ENCODE measurements at places on chromosomes 12 and 14. TPM values are rescaled to one million over a fixed set of nuclear protein-coding genes. Genes with fewer than 3 reads are reported as not detected.

The CCDC196 gene
- total RNA-seq = 0.14 TPM

The LRP1-AS gene
- total RNA-seq = not detected

DNA sequence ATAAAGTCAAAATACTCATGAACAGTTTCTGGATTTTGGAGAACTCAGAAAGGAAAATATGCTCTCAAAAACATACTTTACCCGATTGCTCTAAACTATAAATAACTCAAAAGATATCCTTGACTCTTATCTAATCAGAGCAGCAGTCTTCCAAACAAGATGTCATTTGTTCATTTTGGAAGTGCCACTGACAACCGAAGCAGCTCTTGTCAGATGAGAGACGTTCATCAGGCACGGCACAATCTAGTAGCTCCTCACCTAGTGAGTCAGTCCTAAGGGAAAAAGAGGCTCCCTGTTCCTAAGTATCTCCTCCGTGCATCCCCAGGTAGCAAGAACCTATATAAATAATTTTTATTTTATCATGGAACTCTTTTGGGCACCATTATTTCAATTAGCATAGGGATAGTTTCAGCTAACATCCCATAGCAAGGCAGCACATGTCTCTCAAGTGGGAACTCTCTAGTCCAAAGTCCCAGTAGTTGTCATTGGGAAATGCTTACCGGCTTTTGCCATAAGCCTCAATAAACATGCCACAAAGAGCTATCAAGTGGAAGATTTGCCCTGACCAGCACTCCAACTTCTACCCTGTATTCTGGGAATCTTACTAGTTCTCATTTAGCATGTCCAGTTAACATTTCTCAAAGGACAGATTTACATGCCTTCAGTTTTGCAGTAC lies 14.1 kb upstream of the TMEM263 start:
- no peaks in the 10 kb centered on the region for H3K4me1 ChIP-seq
- no peak overlapping the region for H3K4me3 ChIP-seq
- no peaks in the 10 kb centered on the region for H3K36me3 ChIP-seq
- no peak for DNase-seq
- H3K27ac ChIP-seq = no peak overlapping the region

DNA sequence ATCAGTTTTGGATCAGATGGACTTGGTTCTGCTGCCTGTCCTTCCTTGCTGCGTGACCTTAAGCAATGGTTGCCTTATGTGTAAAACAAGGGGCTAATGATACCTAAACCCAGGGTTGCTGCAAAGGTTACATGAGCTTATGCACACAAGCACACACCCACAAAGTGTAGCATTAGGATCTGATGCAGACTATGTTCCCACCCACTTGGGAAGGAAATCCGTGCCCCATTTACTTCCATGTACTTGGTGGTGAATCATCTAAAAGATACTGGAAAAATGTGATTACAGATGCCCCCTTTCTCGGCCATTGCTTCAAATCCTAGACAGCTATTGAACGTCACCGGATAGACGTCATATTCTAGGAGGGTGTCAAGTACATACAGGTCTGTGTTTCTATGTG lies 87.1 kb downstream of the PRKCH start:
- DNase-seq = no peak
- H3K4me1 ChIP-seq = peaks cover 10% of the 10 kb centered on the region
- no peak overlapping the region for H3K4me3 ChIP-seq
- H3K36me3 ChIP-seq = peaks cover 4% of the 10 kb centered on the region
- H3K27me3 ChIP-seq = no peaks in the 10 kb centered on the region

The FAM181A gene
- not detected for total RNA-seq

- no peaks in the 10 kb centered on the region for H3K36me3 ChIP-seq
- H3K4me3 ChIP-seq = no peak overlapping the region
- peaks cover 25% of the 10 kb centered on the region for H3K27me3 ChIP-seq
- H3K4me1 ChIP-seq = no peaks in the 10 kb centered on the region
Observed at GRCh38 chr12:47983541-47984115, 20.2 kb downstream of the TMEM106C start.

DNA sequence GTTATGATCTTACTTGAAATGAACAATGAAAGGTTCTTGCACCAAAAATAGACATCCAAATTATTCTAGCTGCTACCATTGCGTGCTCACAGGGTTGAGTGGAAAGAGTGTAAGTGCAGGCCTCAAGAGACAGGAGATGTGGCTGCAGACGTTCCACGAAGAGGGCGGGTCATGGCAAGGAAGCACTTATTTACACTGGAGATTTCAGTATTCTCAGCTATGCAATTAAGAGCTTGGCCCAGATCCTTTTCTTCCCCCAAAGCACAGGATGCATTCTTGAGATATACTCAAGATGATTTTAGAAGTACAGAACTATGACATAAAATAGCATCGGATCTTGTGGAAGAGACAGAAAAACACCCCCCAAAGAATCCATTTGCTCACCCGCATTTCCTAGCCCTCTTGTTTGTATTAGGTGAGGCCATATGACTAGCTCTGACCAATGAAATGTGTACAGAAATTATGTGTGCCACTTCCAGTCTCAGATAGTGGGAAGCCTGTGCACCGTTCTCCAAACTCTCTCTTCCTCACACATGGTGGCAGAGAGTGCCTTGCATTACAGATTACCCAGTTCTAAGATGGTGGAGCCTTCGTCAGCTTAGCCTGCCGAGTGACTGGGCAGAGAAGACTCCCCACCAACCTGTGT lies 261.4 kb downstream of the TTC8 start:
- DNase-seq = no peak
- no peaks in the 10 kb centered on the region for H3K4me1 ChIP-seq
- no peaks in the 10 kb centered on the region for H3K27me3 ChIP-seq
- H3K4me3 ChIP-seq = no peak overlapping the region
- no peaks in the 10 kb centered on the region for H3K36me3 ChIP-seq

DNA sequence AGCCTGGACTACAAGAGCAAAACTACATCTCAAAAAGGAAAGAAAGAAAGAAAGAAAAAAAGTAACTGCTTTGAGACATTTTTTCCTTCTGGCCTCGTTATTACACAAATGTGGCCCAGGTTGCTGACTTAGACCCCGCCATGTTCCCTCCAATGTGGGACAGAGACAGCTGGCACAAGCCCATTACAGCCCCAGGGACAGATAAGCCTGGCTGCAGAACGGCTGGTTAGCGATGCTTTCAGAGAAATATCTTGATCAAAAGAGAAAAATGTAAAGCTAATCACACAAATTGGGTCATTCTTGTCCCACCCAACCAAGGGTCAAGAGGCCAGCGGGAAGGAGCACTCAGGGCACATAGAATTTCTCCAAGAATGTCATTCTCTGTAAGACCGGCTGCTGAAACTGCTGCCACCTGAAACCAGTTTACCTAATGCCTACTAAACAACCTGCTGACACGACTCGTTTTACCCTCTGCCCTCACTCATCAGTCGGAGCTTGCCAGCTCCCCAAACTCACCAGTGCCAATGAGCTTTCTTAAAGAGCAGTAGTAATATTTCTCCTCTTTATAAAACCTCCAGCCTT lies 63.1 kb downstream of the TNFAIP2 start:
- no peak overlapping the region for H3K27ac ChIP-seq
- H3K36me3 ChIP-seq = no peaks in the 10 kb centered on the region
- no peak for DNase-seq
- no peaks in the 10 kb centered on the region for H3K4me1 ChIP-seq
- no peak overlapping the region for H3K4me3 ChIP-seq

DNA sequence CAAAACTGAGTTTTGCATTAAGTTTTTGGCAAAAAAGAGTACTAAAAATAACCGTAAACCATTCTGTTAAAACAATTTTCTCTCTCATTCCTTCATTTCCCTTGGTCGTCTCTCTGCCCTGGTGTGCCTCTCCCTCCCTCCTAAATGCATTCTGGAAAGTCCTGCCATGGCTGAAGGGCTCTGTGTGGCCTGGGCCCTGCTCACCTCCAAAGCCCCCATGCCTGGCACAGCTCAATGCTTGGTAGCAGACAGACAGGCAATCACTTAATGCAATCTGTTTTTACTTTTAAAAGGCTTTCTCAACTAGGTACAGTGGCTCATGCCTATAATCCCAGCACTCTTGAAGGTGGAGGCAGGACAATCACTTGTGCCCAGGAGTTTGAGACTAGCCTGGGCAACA lies 47.8 kb downstream of the CDC42BPB start:
- no peaks in the 10 kb centered on the region for H3K36me3 ChIP-seq
- no peak overlapping the region for H3K27ac ChIP-seq
- DNase-seq = no peak
- no peaks in the 10 kb centered on the region for H3K4me1 ChIP-seq
- H3K4me3 ChIP-seq = no peak overlapping the region
- H3K27me3 ChIP-seq = no peaks in the 10 kb centered on the region

DNA sequence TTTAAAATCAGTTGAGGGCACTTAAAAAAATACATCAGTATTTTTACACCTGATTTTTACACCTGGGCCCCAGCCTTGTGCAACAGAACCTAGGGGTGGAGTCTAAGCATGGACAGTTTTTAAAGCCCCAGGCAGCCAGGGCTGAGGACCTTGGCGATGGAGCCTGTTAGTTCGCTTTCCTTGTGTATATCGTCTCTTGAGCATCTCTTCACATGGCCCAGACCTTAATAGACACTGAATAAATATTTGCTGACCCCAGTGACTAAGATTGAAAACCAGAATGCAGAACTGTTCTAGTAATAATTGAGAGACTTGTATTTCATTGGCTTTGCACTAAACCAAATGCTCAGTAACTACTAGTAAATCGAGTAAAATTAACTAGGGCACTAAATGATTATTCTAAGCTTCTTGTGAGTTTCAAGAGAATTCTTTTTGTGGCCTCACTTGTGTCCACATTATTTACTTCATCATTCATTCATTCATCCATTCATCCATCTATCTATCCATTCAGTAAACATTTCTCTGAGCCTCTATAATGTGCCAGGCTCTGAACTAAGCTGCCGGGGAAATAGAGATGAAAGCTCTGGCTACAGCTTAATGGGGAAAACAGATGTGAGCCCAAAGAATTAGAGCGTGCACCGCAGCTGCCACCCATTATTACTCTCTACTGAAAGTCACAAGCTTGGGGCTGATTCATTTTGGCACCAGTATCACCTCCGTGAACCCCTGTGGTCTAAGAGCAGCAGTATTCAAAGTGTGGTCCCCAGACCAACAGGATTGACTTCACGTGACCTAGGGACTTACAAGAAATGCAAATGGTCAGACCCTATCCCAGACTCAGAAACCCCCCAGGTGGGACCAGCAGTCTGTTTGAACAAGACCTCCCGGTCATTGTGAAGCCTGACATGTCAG lies 30.7 kb upstream of the BCL7A start:
- DNase-seq = no peak
- no peak overlapping the region for H3K4me3 ChIP-seq
- H3K27me3 ChIP-seq = no peaks in the 10 kb centered on the region
- peaks cover 9% of the 10 kb centered on the region for H3K4me1 ChIP-seq

GRCh38 chr12:96166765-96167164 lies 27.4 kb upstream of the ELK3 start:
- H3K27me3 ChIP-seq = no peaks in the 10 kb centered on the region
- H3K36me3 ChIP-seq = no peaks in the 10 kb centered on the region
- no peak overlapping the region for H3K27ac ChIP-seq
- H3K4me3 ChIP-seq = no peak overlapping the region
- H3K4me1 ChIP-seq = no peaks in the 10 kb centered on the region
- DNase-seq = no peak

DNA sequence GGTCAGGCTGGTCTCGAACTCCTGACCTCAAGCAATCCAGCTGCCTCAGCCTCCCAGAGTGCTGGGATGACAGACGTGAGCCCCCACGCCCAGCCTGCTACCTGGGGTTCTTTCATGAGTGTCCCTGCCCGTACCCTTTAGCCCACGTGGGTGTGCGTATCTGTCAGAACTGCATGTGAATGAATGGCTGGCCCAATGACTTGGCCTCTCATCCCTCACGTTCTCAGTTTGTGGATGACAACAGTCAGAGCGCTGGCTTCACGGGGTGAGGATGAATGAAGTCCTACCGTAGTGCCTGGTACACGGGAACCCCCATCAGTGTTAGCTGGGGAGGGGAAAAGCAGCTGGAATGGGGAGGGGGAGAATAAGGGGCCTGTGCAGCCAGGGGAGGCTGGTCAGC lies 16.1 kb upstream of the ZDHHC22 start:
- peaks cover 38% of the 10 kb centered on the region for H3K27me3 ChIP-seq
- DNase-seq = no peak
- no peak overlapping the region for H3K4me3 ChIP-seq
- H3K27ac ChIP-seq = no peak overlapping the region
- H3K36me3 ChIP-seq = no peaks in the 10 kb centered on the region

DNA sequence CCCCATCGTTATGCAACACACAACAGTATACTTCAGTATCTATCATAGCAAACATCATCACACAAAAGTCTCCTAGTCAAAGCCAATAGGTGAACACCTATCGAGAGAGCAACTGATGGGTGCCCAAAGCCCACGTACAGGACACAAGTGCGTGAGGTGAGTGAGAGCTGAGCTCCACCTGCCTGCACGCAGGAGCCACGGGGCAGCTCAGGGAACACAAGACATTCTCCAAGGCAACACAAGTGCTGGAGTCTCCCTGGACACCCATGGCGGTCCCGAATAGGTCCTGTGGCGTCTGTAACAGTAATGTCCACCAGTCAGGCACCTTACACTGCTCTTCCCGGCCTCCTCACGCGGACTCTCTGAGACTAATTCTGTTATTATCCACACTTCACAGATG lies 44.3 kb downstream of the CDC42BPB start:
- no peak for DNase-seq
- H3K4me1 ChIP-seq = peaks cover 3% of the 10 kb centered on the region
- no peak overlapping the region for H3K27ac ChIP-seq
- no peak overlapping the region for H3K4me3 ChIP-seq
- no peaks in the 10 kb centered on the region for H3K36me3 ChIP-seq
- no peaks in the 10 kb centered on the region for H3K27me3 ChIP-seq

- H3K36me3 ChIP-seq = no peaks in the 10 kb centered on the region
- H3K4me3 ChIP-seq = no peak overlapping the region
- no peak overlapping the region for H3K27ac ChIP-seq
- DNase-seq = no peak
- no peaks in the 10 kb centered on the region for H3K27me3 ChIP-seq
Observed at GRCh38 chr14:52922656-52923055, 28.2 kb downstream of the FERMT2 start.

The MGP gene
- total RNA-seq = 14.5 TPM

GRCh38 chr12:13853471-13853870 lies 127.9 kb downstream of the GRIN2B start:
- DNase-seq = no peak
- no peak overlapping the region for H3K27ac ChIP-seq
- no peaks in the 10 kb centered on the region for H3K27me3 ChIP-seq
- no peak overlapping the region for H3K4me3 ChIP-seq
- no peaks in the 10 kb centered on the region for H3K4me1 ChIP-seq
- H3K36me3 ChIP-seq = no peaks in the 10 kb centered on the region

- no peaks in the 10 kb centered on the region for H3K4me1 ChIP-seq
- no peak overlapping the region for H3K4me3 ChIP-seq
- no peak for DNase-seq
- H3K27ac ChIP-seq = no peak overlapping the region
- H3K27me3 ChIP-seq = no peaks in the 10 kb centered on the region
Observed at GRCh38 chr12:98179151-98179550, 336.2 kb upstream of the TMPO start.

Data from thymus (tissue), 14 donors.